Neural crest cell (in vitro differentiated cells): ENCODE measurements at places on chromosomes 5 and 9.

DNA sequence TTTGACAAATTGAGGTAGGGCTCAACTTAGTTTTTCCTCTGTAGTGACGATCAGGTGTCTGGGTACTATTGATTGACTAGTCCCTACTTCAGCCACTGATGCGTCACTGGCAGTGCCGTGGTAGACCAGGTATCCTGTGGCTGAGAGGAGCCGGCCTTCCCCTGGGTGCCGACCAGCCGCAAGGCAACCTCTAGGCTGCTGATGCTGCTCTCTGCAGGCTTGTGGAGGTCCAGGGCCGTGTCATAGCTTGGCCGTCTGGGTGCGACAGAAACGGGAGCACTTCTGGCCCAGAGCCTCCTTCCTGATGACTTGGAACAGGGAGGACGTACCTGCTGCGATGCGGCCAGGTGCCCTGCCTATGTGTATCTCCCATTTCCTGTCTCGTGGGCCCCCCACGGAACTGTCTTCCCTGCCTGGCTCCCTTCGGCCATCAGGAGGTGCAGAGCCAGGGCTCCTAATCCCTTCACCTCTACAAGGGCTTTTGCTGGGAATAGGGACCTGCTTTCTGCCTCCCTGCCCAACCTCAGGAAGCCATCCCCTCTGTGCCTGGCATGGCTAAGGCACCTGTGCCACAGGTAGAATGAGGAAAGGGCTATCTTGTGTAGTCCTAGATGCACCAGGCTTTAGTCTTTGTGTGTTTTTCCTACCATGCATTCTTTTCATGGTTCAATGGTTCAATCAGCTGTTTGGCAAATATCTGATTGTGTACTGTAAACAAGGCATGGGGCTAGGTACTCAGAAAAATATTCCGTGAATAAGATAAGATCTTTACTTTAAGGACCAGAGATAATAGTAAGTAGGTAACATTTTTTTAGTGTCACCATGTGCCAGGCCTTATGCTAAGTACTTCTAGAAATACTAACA lies 44.6 kb downstream of the MVB12B start:
- no peak for DNase-seq

DNA sequence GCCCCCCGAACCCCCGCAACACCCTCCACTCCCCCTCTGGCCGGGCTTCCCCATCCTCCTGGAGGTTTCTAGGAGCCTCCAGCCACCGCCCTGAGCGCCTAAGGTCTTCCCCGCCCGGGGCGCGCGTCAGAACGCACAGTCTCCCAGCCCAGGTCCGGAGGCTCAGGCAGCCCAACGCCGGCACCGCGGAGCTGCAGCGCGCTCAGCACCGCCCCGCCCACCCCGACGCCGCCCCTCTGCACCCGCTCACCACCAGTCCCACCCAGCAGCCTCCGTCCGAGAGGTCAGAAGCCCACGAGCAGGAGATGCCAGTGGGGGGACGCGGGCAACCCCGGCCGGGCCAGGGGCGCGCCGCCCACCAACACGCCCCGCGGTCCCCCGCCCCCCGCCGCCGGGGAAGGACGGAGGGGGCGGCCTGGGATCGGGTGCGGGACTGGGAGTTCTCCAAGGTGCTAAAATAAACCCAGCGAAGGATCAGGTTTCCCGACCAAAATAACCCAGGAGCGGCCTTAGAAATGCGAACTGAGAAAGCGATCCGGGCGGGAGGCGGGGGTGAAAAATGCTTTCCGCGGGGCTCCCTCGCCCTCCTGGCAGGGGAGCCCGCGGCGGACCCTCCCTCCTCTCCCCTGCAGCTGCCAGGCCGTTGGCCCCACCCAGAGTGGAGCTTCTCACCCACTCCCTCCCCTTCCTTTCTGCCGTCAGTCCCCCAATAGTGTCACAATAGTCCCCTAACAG lies 6.5 kb upstream of the FAM78A start:
- no peak for DNase-seq

DNA sequence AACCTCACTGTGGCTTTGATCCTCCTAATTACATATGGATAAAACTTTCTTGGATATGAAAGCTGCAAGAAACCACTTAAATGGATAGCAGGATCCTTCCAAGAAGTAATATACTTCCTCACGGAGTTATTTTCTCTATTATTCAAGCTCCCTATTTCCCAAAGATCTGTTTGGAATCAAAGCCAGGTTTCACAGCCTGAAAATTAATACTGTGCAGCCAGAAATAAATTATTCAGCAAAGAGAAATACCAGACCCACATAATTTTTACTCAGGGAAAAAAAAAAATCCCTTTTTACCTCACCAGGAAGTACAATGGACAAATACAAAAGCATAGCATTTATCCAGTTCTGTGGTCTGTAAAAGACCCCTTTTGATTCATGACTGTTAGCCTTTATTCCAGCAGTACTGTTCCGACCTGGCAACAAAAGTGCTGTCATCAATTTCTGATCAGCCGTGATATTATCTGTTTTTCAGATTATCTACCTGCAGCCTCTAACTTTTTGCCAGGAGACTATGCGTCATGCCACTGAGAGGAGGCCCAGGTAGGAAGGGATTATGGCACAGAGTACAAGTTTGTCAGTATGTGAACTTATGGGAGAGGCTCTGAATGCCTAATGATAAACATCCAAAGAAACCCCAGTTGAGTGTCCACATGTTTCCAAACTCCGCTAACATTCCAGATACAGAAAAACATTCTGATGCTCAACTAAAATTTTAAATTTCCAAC lies 57.0 kb downstream of the FBN2 start:
- no peak for DNase-seq

- no peak for DNase-seq
Observed at GRCh38 chr9:101421653-101422065, 13.9 kb downstream of the ALDOB start.

- no peak for DNase-seq
Observed at GRCh38 chr9:20486552-20486951, 135.7 kb downstream of the MLLT3 start.
